ENCODE measurements at places on chromosomes 12 and 14. TPM values are rescaled to one million over a fixed set of nuclear protein-coding genes. Genes with fewer than 3 reads are reported as not detected.

Gene NKX2-1
- 0.11 TPM for total RNA-seq

- no peak for DNase-seq
Observed at GRCh38 chr12:96879301-96879700, 27.8 kb upstream of the NEDD1 start.

GRCh38 chr12:118220702-118221101, 84.8 kb downstream of the PEBP1 start:
- no peak for DNase-seq

- no peak for DNase-seq
Observed at GRCh38 chr14:96911499-96912149, 114.4 kb downstream of the VRK1 start.

- DNase-seq = no peak
Observed at GRCh38 chr12:54983536-54984101, 943 bp downstream of the TESPA1 start.
